Thoracic aorta (tissue), 2 donors: ENCODE measurements at places on chromosomes 7 and 10. TPM values are rescaled to one million over a fixed set of nuclear protein-coding genes. Genes with fewer than 3 reads are reported as not detected.

DNA sequence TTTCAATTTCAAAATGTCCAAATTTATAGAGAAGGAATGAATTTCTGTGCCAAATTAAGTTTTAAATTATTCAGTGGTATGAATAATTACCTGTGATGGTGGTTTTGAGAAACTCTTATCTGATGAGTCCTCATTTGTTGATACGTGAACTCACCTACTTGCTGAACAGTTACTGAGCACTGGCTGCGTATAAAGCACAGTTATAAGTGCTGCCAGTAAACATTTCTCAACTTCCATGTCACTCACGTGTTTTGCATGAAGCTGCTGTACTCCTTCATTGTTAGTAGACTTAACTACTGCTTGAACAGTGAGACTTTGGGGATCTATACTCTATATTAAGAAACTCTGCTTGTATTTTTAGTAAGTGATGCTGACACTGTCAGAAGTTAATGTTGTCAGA lies 269.1 kb upstream of the FZD8 start:
- no peak overlapping the region for H3K4me3 ChIP-seq
- H3K27me3 ChIP-seq, result no peaks in the 10 kb centered on the region
- no peaks in the 10 kb centered on the region for H3K36me3 ChIP-seq
- no peak for DNase-seq
- no peak overlapping the region for H3K27ac ChIP-seq

- H3K4me3 ChIP-seq, result no peak overlapping the region
- no peaks in the 10 kb centered on the region for H3K4me1 ChIP-seq
- no peaks in the 10 kb centered on the region for H3K27me3 ChIP-seq
- no peak for DNase-seq
These were observed 35.4 kb downstream of the C7orf25 start for GRCh38 chr7:42876182-42877068.

- peak overlapping the region; percentile 37 for H3K27ac ChIP-seq
- peaks cover 5% of the 10 kb centered on the region for H3K27me3 ChIP-seq
These were observed 26.0 kb downstream of the PRSS2 start for GRCh38 chr7:142796501-142797390.

- no peak overlapping the region for H3K27ac ChIP-seq
- no peak for DNase-seq
- no peaks in the 10 kb centered on the region for H3K27me3 ChIP-seq
- H3K36me3 ChIP-seq, result no peaks in the 10 kb centered on the region
- H3K4me1 ChIP-seq, result no peaks in the 10 kb centered on the region
These were observed 148.7 kb downstream of the FGFR2 start for GRCh38 chr10:121449482-121449924.

DNA sequence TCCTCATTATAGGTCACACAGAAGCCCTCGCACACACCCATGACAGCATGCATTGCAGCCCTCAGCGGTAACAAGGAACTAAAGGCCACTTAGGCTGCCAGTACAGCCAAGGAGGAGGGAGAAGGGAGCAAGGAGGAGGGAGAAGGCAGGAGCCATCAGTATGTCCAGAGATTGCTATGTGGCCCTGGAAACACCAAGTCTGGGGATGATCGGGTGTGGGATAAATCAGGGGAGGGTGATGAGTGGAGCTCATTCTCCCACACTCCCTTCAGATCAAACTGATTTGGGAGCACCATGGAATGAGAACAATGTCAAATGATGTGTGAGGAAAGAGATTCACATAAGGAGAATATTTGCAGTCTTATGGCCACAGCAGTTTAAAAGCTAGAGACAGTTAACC lies 350.9 kb downstream of the TNS3 start:
- H3K4me3 ChIP-seq, result no peak overlapping the region
- peaks cover 6% of the 10 kb centered on the region for H3K4me1 ChIP-seq
- no peak for DNase-seq
- no peaks in the 10 kb centered on the region for H3K27me3 ChIP-seq

DNA sequence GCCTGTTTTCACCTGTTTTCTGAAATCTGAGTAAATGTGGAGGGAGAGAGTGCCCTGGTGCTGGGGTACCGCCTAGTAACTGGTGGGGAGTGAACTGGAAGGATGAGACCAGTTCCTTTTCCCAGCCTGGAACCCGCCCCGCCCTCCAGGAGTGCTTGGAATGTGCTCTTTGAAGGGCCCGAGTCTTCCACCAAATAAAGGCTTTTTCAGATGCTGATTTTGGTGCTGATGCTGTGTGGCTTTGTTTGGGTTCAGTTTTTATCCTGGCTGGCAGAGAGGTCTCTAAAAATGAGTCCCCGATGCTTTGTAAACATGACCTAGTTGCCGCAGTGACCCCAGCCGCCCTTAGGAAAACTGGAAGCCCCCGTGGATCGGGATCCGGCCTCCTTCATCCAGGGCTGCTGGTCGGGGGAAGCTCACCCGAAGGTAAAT lies 25.9 kb downstream of the FOXK1 start:
- no peak for DNase-seq
- no peak overlapping the region for H3K4me3 ChIP-seq
- H3K36me3 ChIP-seq, result no peaks in the 10 kb centered on the region

DNA sequence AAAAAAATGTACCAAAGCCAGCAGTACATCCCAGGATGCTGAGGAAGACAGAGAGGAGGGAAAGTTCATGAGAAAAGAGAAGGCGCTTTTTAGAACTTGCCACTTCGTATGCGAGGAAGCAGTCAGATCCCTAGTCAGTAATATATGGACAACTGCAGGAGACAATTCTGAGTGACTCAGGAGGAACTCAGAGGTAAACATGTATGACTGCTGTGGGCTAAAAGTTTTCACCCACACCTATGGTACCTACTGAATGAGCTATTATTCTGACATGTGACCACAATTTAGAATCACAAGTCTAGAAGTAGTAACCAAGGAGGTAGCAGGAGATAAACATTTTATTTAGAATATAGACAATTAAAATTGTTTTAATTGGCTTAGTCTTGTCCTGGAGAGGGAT lies 126.5 kb downstream of the ICA1 start:
- no peak for DNase-seq
- H3K4me3 ChIP-seq, result no peak overlapping the region
- no peaks in the 10 kb centered on the region for H3K4me1 ChIP-seq

DNA sequence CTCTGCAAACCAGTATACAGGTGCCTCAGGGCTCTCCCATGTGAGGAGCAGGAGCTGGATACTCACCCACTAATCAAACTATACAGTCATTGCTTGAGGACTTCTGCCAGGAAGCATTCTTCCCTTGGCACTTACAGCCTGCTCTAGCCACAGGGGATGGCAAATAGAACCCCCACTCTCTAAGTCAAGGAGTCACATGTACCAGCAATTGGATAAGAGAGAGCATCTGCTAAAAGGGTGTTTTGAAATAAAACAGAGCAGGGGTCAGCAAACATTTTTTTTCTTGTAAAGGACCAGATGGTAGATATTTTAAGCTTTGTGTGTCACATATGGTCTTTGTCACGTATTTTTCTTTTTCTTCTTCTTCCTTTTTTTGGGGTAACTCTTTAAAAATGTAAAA lies 865.2 kb upstream of the GHITM start:
- no peaks in the 10 kb centered on the region for H3K36me3 ChIP-seq
- no peak overlapping the region for H3K4me3 ChIP-seq
- H3K27me3 ChIP-seq, result no peaks in the 10 kb centered on the region
- H3K27ac ChIP-seq, result no peak overlapping the region

- no peaks in the 10 kb centered on the region for H3K27me3 ChIP-seq
- H3K36me3 ChIP-seq, result peaks cover 18% of the 10 kb centered on the region
- H3K4me1 ChIP-seq, result peaks cover 46% of the 10 kb centered on the region
These were observed 85.8 kb downstream of the CALD1 start for GRCh38 chr7:134865001-134865845.

GRCh38 chr10:122229666-122230065 lies 41.4 kb upstream of the BTBD16 start:
- DNase-seq, result no peak
- no peak overlapping the region for H3K27ac ChIP-seq
- no peaks in the 10 kb centered on the region for H3K27me3 ChIP-seq
- H3K4me3 ChIP-seq, result no peak overlapping the region
- no peaks in the 10 kb centered on the region for H3K4me1 ChIP-seq

- H3K4me1 ChIP-seq, result no peaks in the 10 kb centered on the region
- no peaks in the 10 kb centered on the region for H3K36me3 ChIP-seq
- no peak overlapping the region for H3K4me3 ChIP-seq
These were observed 10.2 kb downstream of the CYP26A1 start for GRCh38 chr10:93083743-93084539.

The IGF2BP3 gene
- total RNA-seq, result 8.1 TPM

The HYAL4 gene
- not detected for total RNA-seq

The AKR1C1 gene
- total RNA-seq, result 160 TPM

The C10orf105 gene
- not detected for total RNA-seq

The GIMAP6 gene
- 41.1 TPM for total RNA-seq
